ENCODE measurements at places on chromosomes 13 and 19.

DNA sequence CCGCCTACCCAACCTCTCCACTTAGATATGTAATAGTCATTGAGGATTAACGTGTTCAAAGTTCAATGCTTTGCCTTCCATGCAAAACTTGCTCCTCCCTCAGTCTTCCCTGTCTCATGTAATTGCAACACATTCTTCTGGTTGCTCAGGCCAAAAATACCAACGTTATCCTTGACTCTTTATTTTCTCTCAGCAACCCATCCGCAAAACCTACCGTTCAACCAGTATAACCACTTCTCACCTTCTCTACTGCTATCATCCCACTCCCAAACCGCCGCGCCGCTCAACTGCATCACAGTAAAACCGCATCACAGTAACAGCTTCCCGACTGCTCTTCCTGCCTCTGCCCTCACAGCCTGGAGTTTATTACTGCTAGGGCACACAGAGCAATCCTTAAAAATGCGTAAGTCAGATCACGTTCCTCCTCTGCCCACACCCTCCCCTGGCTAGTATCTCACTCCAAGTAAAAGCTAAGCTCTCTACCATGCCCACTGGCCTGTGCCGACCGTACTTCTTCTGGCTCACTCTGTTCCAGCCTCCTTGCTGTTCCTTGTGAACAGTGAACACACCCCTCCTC, 8.2 kb downstream of the MTIF3 start:
- no peak for DNase-seq

- no peak for DNase-seq
Measured at GRCh38 chr13:32976912-32977311, 39.3 kb upstream of the KL start.

GRCh38 chr13:66212511-66212910, 1017.6 kb downstream of the PCDH9 start:
- DNase-seq = no peak

GRCh38 chr13:76693086-76693485, 193.1 kb downstream of the KCTD12 start:
- DNase-seq = no peak

DNA sequence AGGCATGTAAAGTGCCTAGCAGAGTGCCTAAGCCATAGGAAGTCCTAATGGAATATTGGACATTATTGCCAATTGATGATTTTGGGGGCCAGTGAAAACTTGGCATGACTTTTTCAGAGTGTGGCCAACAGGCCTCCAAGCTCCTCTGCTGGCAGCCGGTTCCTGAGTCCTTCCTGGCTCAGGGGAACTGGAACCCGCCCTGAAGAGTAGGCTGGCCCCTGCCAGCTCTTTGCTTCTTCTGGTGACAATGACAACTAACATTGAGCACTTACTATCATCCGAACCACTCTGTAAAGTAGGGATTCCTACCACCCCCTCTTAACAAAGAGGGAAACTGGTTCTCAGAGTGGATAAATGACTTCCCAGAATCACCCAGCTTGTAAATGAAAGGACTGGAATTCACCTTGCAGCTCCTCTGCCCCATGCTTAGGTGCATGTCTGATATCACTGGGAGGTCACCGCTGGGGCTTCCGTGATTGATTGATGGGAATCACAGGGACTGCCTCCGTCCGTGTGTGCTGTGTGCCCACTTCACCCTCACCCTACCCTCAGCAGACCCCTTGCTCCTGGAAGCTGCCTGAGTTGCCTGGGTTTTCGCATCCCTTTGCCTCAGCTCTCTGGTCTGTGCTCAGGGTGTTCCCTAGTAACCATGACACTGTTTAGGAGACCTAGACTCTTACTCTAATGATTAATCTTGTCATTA, 50.6 kb downstream of the TNFRSF19 start:
- no peak for DNase-seq

- no peak for DNase-seq
Measured at GRCh38 chr19:32471095-32471494, 65.5 kb downstream of the DPY19L3 start.

GRCh38 chr13:50509167-50509566, 334.3 kb downstream of the DLEU7 start:
- no peak for DNase-seq

GRCh38 chr13:26015271-26016125, 36.3 kb downstream of the SHISA2 start:
- no peak for DNase-seq

DNA sequence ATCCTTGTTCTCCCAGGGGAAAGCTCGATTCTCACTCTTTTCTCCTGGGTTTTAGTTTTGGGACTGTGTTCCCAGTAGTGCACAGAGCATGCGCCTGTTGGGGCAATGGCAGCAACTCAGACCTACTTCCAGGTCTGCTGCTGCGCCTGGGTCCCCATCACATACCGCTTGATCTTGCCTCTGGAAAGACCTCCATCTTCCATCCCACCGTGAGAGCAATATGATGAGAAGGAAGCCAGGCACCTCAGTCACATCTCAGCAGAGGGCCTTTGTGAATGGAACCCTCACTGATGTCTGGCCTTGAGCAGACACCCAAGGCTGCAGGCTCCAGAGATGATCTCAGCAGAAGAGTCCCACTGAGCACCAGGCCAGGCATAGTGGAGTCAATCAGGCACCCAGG, 176.8 kb upstream of the ZNF507 start:
- no peak for DNase-seq

GRCh38 chr19:46124638-46125115, at the start of gene IGFL3:
TSS of gene IGFL3 (minus strand) at chr19:46124688. CDS start at chr19:46124649, 39 bp downstream.
- DNase-seq = no peak

- DNase-seq = no peak
Measured at GRCh38 chr13:75418997-75419396, 63.0 kb downstream of the TBC1D4 start.

DNA sequence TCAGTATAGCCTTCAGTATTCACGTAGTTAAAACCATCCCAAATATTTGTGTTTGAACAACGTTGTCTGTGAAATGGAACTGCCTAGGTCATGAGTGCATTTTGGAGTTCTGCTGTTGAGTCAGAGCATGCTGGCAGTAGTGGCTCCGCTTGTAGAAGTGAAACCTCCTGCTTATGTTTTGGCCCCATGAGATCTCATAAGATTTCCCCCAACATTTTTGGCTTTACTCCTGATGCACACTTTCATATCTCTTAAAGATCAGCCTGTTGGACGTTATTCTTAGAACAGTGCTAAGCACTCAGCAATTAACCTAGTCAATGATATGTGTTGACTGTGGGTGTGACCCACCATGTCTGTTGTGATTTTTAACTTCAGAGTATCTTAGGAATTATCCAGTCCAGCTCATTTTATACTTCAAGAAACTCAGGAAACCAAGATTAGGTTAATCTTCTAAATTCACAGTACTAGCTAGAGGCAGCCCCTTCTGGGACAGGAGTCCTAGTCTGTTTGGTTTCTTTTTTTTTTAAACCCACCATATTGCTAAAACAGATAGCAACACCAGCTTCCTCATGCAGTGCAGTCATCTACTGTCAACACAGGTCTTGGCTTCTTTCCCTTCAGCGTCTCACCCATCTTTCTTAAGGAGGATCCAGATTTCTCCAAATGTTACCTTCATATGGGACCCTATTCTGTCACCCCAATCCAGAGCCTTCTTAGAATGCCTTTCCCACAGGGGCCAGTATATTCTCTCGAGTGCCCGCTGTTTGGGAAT, 26.2 kb downstream of the RAP2A start:
- DNase-seq = no peak

DNA sequence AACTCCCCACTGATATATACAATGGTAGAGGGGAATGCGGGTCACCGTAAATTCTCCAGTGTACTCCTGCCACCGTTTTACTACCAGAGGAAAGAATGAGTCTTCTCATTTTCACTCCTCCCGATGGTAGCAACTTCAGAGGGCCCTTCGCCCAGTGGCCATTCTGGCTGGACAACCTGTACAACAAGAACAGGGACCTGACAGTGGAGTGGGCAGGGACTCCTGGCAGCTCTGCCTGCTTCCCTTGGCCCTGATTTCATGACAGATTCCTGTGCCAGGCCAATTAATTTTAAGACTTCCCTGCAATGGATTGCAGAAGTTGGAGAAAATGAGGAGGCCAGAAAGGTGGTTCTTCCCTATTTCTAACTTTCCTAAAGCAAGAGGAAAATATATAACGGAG, 148.9 kb downstream of the GPC6 start:
- DNase-seq = no peak

- DNase-seq = no peak
Measured at GRCh38 chr19:15293781-15294491, 38.4 kb downstream of the BRD4 start.

GRCh38 chr19:36997843-36998235, 80.4 kb upstream of the ZNF420 start:
- no peak for DNase-seq

DNA sequence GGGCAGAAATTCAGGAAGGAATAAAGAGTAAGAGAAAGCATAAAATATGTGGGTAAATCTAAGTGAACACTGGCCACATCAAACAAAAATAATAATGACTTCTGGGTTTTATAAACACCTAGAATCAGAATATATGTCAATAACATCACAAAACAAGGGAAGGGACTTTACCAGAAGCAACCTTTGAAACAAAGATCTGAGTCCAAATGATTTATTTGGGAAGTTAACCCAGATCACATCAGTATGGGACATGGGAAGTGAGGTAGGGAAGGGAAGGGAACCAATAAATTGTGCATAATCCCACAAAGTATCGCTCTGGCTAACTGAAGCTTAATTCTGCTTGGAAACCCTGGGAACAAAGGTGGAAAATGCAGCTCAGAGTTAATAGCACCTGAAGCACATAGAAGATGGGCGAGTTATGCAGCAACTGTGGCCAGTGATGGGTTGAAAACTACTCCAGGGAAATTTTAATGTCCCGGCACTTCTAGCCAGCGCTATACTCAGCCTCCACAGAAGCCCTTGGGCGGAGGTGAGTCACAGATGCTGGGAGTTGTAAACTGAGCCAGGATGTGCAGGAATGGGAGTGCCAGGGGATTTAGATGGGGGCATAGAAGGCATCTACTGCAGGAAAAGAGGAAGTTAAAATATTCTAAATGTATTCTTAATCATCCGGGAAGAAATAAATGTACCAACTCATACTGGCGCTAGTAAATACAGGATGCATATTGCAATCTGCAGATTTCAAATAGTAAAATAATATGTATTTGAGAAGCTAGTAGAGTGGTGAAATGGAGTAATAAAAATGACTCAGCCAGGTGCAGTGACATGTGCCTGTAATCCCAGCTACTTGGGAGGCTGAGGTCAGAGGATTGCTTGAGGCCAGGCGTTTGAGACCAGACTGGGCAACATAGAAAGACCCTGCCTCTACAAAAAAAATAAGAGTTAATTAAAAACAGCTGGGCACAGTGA, 34.2 kb upstream of the CEBPG start:
- DNase-seq = no peak

DNA sequence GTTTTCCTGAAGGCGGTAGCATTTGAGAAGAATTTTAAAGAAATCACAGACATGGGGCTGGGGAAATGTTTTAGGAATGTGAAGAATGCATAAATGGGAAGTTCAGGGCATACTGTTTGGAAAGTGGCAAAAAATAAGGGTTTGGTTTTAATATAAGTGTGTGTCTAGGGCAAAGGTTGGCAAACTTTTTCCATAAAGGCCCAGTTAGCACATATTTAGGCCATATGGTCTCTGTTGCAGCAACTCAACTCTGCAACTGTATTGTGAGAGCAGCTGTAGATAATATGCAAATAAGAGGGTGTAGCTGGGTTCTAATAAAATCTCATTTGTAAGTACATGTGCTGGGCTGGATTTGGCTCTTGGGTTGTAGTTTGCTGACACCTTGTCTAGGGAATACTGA, 521.9 kb downstream of the DIAPH3 start:
- no peak for DNase-seq

DNA sequence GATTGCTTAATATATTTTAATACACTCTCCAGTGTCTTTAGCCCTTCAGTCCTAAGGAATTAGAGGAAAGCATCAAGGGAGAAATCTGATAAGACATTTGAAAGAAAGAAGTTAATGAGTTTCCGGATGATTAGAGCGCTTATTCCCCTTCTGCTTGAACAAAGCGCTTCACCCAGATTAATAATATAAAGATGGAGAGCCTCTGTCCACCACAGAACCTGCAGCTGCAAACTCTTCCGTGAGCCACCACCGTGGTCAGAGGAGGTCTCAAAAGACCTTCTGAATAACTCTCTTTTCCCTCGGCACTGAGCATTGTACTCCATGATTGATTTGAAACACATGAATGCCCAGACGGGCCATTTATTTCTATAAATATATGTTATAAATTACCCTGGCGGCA, 14.2 kb upstream of the TUBGCP3 start:
- DNase-seq = no peak

- DNase-seq = no peak
Measured at GRCh38 chr13:94712812-94713560, 641 bp upstream of the SOX21 start.

GRCh38 chr13:30466358-30466714, 600 bp upstream of the HMGB1 start:
- DNase-seq = peak; percentile 42

- no peak for DNase-seq
Measured at GRCh38 chr13:85509512-85509911, 289.7 kb downstream of the SLITRK6 start.

GRCh38 chr19:17125062-17125727, 49.6 kb downstream of the MYO9B start:
- peak; percentile 83 for DNase-seq

GRCh38 chr19:18051887-18052286, 34.8 kb downstream of the IL12RB1 start:
- DNase-seq = no peak

DNA sequence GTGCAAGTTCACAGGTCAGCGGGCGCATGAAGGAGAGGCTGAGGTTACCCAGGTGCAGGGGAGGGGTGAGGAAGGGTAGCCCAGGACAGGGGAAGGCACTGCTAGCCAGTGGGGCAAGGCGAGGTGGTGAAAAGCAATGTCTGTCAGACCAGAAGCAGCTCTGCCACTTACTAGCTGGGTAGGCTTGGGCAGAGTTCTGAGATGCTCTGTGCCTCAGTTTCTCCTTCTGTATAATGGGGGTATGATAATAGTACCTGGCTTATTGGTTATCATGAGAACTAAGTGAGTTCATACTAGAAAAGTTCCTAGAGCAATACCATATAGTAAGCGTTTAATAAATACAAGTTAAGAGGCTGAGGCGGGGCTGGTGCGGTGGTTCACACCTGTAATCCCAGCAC, 14.3 kb upstream of the SCN1B start:
- no peak for DNase-seq
